CMK (cell line): ENCODE measurements at places on chromosomes 13 and 19.

DNA sequence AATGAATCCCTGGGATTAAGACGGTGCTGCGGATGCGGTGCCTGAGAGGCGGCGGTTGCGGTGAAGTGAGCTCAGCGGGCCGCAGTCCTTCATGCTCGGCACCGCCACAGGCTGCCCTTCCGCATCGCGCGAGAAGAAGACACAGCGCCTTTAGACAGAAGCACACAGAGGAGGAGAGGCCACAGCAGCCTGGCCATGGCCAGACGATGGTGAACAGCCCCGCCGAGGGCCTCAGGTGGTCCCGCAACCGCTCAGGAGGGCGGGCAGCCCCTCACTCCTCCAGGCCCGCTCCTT, 459.2 kb downstream of the MYO16 start:
- DNase-seq: no peak

GRCh38 chr19:3285647-3286176, 61.3 kb downstream of the CELF5 start:
- DNase-seq: no peak

DNA sequence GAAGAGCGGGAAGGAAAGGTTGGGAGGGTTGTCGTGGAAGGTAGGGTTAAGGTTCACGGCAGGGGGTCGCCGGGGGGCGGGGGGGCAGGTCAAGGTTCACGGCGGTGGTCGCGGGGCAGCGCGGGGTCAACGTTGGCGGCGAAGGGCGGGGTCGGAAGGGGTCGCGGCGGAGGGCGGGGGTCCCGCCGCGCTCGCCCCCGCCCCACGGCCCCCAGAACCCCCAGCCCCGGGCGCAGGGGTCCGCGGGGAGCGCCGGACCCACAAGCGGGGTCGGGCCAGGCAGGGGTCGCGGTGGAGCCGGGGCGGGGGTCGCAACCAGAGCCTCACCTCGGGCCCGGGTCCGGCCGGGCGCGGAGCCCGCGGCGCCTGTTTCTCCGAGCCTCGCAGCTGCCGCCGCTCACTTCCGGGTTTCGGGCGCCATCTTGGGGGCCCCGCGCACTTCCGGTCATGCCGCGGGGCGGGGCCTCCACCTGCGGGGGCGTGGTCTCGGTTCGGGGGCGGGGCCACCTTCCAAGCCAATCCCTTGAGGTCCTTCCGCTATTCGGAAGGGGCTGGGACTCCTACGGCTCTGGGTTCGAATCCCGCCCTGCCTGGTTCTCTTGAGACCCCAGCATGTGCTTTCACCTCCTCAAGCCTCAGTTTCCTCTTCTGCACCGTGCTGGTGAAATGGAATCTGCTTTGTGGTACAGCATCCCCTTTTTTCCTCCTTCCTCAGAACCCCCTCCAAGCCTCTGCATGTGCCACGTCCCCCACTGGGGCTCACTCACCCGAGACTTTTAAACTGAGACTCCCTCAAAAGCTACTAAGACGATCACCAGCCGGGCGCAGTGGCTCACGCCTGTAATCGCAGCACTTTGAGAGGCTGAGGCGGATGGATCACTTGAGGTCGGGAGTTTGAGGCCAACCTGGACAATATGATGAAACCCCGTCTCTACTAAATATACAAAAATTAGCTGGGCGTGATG, at the start of gene SBNO2:
Gene SBNO2 (minus strand): TSS at position 424 of the 965 bp plus-strand sequence. CDS start 19,992 bp downstream, outside the sequence.
- no peak for DNase-seq

- DNase-seq: no peak
These were observed 2.3 kb downstream of the A1BG start for GRCh38 chr19:58350871-58351557.

DNA sequence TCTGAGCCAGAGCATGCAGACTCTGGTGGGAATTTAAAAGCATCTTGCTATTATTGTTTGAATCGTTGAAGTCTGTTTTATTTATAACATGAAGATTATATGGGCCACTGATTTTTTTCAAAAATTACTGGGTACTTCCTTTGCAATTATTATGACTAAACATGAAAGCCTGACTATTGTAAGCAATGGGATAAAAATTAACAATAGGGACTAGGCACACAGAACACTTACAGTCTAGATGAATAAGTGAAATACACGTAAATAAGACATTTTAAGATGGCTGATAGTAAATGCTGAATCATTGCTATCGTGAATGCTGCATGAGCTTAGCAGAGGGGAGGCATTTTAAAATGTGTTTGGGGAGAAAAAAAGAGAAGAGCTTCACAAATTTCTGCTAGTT, 81.0 kb upstream of the MAB21L1 start:
- no peak for DNase-seq

GRCh38 chr13:93001866-93002461, 224.6 kb upstream of the GPC6 start:
- DNase-seq: no peak

DNA sequence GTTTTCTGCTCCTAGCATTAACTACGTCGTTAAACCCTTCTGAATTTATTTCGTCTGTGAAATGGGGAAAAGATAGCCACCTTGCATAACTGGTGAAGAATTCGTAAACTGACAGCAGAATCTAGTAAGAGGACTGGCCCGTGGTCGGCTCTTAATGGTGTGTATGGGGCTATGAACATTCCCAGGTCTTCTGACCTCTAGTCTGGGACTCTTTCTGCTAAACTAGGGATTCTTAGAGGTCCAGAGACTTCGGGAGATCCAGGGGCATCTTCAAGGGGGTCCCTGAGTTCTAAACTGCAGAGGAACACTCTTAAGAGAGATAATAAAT, 231.1 kb upstream of the SERP2 start:
- no peak for DNase-seq

- no peak for DNase-seq
These were observed 12.6 kb upstream of the ZNF414 start for GRCh38 chr19:8526345-8527091.

DNA sequence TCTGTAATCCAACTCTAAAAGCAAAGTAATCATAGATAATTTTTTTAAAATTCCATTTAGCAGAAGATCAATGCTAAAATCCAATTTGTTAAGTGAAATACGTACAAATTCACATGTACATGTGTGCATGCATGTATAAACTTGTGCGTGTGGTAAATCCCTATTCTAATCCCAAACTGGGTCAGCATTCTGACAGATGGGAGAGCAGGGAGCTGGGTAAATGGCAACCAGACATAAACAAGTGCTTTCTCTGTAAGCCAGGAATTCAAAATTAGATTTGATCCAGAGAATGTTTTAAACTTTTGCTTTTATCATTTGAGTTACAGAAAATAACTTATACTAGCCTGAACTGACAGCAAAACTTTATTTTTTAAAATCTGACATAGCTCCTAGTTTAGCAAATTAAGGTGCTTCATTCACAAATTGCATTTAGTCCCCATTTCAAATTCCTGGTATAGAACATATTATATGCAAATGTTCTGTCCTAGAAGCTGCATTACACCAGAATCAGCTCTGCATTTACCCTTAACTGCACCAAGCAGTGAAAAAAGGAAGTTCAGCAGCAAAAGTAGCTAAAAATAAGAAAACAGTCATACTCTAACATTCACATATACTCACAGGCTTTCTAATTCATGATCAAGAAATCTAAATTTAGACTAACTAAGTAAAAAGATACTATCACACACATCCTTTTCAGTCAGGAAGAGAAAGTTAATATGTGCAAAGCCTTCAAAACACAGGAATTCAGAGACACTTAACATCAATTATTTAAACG, 32.6 kb downstream of the UBL3 start:
- DNase-seq: no peak

GRCh38 chr13:46386392-46387063, 524 bp downstream of the RUBCNL start:
- DNase-seq: no peak

DNA sequence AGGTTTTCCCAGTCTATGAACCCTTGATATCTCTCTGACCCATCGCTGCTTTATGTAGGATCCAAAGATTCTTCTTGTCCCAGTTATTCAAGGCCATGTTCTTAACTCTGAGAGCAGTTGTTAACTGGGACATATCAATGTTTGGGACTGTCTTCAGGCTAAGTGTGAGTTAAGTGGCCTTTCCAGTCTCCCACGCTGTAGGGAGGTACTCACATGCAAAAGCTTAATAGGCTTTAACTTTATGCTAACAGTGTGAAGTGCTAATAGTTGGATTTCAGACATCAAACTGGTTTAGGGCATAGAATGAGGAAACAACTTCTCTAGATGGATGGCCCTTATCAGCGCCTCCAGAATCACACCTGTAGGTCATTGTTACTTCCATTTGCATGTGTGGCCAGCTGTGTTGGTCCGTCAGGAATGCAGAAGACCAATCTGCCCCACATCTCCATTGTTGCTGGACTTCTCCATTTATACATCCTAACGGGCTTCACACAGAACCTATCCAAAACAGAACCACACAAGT, 104.7 kb upstream of the MBNL2 start:
- no peak for DNase-seq

GRCh38 chr19:870963-871401, 11.5 kb downstream of the CFD start:
- no peak for DNase-seq

- no peak for DNase-seq
These were observed 340.7 kb downstream of the SLC7A1 start for GRCh38 chr13:29254626-29255370.

DNA sequence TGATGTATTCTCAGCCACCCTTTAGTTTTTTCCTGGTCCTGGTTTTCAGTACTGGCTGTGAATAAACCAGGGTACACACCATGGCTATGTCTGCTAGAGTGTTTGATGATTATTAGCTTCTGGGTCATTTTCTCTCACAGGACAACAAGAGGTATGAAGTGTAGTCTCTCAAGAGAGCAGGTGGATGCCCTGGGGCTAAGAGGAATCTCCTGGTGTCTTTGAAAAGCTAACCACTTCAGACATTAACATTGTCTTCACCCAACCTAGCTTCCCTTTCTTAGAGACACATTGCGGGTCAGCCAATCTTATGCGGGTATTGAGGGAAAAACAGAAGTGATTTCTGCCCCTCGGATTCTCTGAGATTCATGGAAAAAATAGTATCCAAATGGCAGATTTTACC, 1.6 kb downstream of the ZNF730 start:
- DNase-seq: no peak
